ENCODE measurements at places on chromosomes 13 and 19.

DNA sequence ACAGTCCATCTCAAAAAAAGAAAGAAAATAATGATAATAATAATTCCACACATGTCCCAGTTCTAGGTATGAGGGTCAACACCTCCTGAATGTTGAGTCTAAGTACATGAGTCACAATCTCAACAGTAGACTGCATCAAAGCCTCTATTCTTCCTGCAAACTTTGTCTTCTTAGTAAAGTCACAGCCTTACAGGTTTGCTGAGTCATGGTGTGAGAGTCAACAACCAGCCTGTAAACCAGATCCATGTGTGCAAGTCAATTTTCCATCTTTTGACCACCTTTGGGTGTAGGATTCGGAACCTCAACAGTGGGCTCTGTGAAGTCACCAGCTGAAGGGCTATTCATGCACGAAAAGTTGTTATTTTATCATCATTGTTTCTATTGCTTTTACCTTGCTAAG lies 25.7 kb upstream of the ZNF729 start:
- DNase-seq, result no peak

DNA sequence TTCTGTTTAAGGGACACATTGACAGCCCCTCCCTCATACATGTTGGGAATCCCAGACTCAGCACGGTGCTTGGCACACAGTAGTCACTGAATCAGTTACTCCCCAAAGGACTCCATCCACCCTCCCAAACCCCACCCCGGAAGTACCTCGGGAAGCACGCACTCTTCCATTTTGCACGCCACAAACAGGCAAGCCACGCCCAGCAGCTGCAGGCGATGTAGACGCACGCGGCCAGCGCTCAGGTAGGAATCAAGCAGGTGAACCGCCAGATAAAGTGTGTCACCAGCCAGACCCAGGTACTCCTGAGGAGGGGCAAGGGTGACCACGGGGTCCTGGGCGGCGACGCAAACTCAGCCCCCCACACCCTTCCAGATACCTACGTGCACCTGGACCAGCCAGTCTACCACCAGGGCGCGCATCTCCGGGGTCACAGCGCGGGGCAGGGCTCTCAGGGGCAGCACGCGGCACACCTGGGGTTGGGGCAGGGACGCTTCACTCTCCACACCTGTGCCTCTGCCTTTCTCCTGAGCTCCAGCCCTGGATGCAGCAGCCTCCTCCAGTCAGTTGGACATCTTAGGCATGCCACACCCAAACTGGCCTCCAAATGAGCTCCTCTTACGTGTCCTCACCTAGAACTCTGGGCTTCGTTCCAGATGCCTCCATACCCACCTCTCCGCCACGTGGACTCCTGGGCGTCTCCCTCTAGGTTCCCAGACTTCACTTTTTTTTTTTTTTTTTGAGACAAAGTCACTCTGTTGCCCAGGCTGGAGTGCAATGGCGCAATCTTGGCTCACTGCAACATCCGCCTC lies 1.9 kb downstream of the CCNP start:
- no peak for DNase-seq

DNA sequence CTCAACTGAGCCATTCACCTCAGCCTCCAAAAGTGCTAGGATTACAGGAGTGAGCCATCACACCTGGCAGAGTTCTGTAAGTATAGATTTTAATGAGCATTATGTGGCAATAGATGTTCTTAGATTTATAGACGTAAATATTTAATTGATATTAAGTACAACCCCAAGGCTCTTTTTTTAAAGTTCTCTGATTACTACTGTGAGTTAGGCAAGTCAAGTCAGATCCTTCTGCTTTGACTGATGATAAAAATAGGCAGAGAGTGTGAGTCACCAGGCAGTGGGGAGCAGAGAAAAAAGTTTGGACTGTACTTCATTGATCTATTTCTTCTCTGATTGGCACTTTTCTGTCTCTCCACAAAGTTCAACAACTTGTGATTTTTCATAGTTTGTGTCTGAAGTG lies 1379.9 kb downstream of the UQCRFS1 start:
- no peak for DNase-seq

GRCh38 chr19:33152176-33152575 lies 20.3 kb downstream of the WDR88 start:
- DNase-seq, result no peak

DNA sequence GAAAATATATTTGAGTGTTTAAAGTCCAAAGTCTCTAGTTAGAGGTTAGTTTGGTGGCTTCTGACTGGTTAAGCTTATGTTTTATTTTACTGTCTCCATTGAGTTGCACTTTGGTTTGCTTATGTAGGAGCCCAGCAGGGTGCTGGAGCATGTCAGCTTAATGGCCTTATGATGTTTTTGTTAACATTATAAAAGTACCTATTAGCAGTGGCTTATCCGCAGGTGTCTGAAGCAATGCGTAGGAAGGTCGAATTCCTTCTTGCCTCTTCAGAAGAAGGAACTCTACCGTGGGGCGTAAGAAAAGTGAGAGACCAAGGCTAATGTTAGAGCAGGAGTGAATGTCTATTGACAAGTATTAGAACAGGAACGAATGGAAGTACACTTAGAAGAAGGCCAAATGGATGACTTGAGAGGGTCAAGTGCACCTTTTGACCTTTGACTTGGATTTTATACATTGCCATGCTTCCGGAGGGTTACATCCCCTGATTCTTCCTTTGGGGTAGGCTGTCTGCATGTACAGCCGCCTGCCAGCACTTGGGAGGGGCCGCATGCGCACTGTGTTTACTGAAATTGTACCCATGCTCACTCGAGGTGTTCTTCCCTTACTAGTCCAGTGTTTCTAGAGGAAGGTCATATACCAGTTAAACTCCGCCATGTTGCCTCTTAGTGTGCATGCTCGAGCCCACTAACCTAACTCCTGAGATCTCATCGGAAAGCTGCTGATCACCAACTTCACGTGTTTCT lies 793.9 kb upstream of the PCDH9 start:
- peak; percentile 45 for DNase-seq

DNA sequence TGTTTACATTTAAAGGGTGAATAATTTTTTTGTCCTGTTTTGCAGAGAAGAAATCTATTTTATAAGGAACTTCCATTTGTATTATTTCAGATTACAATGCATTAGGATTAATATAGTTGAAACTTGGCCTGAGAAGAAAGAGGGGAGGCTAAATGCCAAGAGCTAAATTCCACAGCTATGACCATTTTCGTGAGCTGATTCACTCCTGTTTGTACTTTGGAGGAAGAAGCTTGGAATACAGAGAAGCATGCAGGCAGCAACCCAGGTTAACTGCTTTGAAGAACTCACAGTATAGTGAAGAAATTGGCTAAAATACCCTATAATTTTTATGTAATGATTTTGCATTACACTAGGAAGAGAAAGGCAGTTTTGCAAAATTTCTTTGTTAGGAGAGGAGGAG lies 309.4 kb upstream of the KLF12 start:
- DNase-seq, result no peak

- DNase-seq, result no peak
These were observed 471.4 kb downstream of the MYO16 start for GRCh38 chr13:109100705-109101304.

DNA sequence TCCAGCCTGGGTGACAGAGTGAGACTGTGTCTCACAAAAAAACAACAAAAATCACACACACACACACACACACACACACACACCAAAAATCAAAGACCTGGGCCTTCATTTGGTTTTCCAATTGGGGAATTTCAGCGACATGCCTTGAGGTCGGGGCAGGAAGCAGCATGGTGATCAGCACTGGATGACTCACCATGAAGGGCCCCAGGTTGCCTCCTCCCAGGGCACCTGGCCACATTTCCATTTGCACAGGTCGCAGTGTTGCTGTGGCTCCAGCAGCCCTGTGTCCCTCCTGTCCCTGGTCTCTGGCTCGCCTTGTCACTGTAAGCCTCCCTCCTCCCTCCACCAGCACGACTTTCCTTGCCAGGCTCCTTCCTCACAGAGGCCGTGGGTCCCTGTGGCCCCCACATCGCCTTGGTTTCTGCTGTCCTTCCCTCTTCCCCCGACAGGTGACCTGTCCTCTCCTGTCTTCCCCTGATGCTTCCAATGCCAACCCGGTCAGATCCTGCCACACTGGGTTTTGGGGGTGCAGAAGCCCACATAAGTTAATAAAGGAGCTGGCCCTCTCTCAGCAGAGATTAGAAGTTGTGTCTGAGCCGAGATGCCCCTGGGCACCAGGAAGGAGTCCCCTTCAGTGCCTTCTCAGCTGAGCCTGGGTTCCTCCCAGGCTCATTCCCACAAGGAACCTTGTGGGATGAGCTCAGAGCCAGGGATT lies 66.7 kb downstream of the GPR12 start:
- DNase-seq, result no peak

DNA sequence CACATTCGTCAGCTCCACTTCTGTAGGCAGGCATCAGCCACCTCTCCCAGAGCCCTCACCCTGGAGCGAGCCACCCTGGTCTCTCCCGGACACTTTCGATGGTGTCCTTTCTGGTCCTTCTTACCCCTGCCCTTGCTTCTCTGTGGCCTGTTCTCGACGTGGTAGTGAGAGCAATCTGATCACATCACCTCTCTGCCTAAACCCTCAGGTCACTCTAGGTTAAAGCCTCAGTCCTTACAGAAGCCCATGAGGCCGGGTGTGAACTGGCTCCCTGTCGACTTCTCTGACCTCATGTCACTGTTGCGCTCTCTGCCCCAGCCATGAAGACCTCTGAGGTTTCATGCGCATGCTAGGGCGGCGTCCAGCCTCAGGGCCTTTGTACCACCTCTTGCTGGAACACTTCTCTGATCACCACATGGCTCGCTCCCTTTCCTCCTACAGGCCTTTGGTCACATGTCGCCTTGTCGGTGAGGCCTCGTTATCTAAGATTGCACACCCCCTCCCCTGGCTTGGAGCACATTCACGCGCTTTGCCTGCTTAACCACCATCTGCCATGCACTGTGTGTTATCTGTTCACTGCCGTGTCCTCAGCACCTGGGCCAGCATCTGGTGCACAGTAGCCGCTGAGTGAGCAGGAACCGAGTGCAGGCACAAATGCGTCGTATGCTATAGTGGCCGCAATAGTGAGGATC lies 101.5 kb downstream of the DPF1 start:
- DNase-seq, result no peak

DNA sequence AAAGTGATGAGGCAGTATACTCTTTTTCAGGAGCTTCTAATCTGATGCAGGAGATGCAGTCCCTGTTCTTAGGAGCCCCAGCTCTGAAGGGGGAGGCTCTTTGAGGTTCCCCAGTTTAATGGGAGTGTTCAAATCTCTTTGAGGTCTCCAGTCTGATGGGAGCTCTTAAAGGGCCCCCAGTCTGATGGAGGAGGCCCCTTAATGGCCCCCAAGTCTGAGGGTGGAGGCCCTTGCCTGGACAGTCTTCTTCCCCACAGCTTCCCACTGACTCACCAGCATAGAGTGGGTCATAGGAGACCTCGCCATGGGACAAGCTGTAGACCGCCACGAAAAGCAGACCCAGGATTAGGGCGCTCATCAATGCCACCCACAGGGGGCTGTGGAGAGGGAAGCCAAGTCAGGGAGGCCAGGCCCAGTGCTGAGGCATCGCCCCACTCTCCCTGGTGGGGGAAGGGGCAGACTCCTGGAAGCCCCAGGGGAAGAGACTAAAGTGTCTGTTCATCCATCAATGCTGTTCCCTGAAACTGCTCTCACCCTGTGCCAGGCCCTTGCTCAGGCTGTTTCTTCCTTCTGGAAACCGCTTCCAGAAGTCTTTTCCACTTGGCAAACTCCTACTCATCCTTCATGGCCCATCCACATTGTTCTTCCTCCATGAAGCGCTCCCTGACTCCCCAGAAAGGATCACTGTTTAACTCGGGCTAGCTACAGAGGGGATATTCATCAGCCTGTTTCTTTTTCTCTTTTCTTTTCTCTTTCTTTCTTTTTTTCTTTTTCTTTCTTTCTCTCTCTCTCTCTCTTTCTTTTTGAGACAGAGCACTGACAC lies 2.1 kb downstream of the TM6SF2 start:
- no peak for DNase-seq

GRCh38 chr13:46866150-46866549 lies 30.7 kb downstream of the HTR2A start:
- peak; percentile 37 for DNase-seq

DNA sequence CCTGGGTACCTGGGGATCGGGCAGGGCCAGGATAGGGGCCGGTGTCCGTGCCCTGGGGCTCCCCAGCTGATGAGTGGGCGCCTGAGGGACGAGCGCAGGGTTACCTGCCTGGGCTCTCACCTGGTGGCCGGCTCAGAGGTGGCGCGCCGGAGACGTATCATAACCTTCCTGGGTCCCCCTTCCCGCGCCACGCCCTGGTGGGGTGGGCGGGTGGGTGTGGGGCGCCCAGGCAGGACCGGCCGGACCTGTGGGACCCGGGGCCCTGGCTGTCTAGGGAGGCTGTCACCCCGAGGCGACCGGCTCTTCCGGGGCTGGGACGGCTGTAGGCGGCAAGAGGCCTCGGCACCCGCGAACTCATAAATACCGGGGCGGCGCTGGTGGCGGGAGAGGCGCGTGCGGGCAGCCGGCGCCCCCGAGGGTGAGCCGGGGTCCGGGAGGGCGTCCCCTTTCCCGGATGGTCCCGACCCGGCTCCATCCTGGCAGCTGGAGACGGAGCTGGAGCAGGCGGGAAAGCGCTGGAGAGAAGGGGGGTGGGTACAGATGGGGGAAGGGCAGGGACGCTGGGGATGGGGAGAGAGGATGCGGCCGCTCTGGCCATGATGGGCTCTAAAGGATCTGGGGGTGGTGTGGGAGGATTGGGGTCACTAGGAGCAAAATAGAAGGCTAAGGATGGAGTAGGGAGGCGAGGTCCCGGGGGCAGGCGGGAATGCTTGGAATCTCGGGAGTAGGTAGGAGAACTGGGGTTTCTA lies at the start of gene ACP7:
TSS of gene ACP7 (plus strand) at position 386 of the 749 bp plus-strand sequence. CDS start 902 bp downstream, outside the sequence.
- no peak for DNase-seq

DNA sequence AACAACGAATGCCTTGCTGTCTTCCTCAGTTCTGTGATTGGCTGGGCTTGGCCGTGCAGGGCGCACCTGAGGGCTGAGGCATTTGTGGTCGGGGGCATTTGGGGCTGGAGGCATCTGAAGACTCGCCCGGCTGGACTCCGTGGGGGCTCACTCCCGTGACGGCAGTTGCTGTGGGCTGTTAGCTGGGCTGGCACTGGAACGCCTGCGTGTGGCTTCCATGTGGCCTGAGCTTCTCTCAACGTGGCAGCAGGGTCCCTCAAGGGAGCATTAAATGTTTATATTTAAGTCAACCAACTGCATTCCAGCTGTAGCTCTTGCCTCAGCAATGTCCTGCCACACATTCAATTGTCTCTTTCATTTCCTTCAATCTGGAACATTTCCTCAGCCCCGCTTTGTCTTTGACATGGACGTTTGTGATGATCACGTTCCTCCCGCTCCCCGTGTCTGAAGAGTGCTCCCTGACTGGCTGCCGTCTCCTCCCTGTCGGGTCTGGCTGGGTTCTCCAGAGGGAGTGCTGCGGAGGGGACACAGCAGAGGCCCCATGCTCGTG lies 21.0 kb downstream of the CCDC8 start:
- no peak for DNase-seq

DNA sequence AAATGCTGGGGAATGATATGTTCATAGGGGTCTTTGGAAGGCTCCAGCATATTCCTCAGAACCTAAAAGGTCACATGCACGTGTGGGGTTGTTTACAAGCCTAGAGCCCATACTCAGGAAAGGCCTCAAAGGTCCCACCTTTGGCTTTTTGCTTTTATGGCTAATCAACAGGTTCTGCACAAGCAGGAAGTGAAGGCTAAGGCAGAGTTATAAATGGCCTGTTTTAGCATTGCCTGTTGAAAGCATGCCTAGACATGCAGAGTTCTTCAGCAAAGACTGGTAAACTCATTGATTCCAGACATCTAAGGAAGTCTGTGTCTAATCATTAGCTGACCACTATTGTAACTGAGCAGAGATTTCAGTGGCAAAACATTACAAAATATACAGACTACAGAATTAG lies 198.3 kb downstream of the KCNRG start:
- no peak for DNase-seq

All from mucosa of descending colon (tissue), 3 donors.